IPS DF 19.7 (cell line): ENCODE measurements at places on chromosomes 16 and 17.

- no peak for DNase-seq
Measured at GRCh38 chr16:57407521-57408353, 3.2 kb downstream of the CCL17 start.

DNA sequence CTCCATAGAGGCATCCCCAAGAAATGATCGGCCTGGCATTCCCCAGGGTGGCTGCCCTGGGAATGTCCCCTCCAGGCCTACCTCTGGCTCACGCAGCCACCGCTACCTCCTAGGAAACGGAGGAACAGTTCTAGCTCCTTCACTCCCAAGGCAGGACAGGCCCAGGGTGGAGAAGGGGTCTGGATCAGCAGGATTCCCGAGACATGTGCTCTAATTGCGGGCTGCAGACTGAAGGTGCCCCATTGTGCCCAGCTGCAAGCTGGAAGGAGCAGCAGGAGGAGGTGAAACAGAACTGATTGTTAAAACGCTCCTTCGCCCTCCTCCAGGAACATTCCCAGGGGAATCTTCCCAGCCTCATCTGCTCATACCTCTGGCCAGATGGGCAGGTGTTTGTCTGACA lies 40.8 kb downstream of the SCNN1G start:
- no peak for DNase-seq

- no peak for DNase-seq
Measured at GRCh38 chr16:4327386-4328045, 11.6 kb downstream of the GLIS2 start.

DNA sequence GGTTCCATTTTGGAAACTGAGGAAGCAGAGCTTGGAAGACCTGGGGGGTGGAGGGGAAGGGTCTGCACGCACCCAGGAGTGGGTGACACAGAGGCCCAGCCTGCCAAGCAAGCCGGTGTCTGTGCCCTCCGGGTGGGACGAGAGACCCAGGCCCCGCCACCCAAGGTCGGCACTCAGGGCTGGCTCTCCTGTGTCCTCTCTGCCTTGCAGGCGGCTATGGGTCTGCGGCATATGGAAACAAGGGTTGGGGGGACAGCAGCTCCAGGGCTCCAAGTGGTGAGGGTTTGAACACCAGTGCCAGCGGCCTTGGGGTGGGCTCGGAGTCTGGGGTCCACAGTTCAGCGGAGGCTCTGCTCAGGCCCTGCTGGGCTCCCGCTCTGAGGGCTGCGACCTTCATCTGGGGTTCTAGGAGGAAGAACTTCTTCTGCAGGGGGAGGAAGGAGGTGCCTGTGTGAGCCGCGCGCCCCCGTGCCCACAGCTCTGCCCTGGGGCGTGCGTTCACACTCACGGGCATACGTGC lies 4.6 kb upstream of the CD7 start:
- DNase-seq: no peak

DNA sequence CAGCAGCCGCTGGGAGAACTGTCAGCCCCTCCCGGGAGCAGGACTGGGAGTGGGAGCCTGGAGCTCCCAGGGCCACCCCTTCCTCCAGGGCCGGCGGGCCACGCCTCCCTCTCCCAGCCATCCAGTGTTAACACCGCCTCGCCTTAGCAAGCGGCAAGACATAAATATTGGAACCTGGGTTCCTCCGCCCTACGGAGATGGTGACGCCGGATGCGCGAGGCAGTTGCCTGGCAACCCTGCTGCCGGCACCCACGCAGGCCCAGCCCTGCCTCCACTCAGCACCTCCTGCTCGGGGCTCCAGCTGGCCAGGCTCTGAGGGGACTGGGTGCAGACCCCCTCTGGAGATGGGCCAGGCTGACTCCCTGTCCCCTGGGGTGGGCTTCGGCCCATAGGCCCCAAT lies 27.4 kb upstream of the CACNA1H start:
- no peak for DNase-seq

GRCh38 chr17:49240619-49241018 lies 10.0 kb upstream of the PHOSPHO1 start:
- DNase-seq: no peak

DNA sequence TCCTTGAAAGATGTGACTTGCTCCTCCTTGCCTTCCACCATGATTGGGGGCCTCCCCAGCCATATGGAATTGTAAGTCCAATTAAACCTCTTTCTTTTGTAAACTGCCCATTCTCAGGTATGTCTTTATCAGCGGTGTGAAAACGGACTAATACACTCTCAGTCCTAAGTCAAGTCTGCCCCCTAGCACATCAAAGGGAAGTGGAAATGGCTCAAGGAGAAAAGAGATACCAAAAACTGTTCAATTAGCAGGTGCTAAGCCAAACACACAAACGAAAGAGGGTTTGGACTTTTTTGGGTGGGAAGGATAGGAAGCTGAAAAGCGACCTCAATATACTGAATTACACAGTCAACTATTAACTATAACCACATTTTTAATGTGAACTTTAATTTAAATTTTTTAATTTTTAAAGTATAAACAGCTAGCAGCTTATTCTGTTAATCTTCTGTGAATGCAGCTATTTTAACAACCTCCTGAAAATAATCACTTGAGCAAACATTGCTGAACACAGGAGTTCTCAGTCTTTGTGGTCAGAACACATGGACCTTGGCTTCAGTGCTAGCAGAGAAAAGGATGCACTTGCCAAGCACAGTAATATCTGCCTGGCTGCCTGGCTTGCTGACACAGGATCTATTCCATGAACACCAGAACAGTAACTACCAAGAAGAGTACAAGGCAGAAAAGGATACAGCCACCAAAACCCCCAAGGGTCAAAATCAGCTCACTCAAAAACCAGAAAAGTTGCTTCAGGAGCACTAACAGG lies 10.9 kb downstream of the ZNF18 start:
- no peak for DNase-seq

GRCh38 chr16:19315889-19316433 lies 30.4 kb downstream of the CLEC19A start:
- DNase-seq: no peak

DNA sequence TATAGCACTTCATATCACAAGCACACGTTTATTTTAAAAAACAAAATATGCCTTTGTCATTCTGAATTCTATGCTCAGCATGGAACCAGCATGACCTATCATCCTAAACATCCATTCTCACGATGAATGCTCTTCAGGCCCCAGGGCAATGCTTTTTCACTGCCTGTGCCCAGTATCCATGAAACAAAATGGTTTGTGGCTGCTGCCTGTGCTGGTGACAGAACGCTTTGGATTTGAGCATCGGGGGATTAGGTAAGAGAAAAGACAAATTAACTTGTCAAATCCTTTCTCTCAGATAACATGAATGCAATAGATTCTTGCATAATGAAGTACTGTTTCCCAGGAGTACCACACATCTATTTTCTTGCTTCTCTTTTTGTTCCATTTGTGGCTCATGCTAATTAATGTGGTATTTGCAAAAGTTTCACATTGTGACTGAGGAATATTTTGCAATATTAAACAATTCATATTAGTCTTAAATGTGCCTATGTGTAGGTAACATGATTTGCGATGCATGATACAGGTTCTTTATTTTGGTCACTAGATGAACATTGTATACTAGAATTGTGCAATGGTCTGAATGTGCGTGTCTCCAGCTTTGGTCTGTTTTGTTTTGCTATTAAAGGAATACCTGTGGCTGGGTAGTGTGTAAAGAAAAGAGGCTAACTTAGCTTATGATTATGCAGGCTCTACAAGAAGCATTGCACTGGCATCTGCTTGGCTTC lies 25.8 kb upstream of the SRSF1 start:
- no peak for DNase-seq

GRCh38 chr16:31471875-31472708 lies at the start of gene TGFB1I1:
TSS of gene TGFB1I1 (plus strand) at chr16:31472152. CDS start at chr16:31472189, 37 bp downstream.
- no peak for DNase-seq

- no peak for DNase-seq
Measured at GRCh38 chr16:55280587-55280986, 43.4 kb upstream of the IRX6 start.

DNA sequence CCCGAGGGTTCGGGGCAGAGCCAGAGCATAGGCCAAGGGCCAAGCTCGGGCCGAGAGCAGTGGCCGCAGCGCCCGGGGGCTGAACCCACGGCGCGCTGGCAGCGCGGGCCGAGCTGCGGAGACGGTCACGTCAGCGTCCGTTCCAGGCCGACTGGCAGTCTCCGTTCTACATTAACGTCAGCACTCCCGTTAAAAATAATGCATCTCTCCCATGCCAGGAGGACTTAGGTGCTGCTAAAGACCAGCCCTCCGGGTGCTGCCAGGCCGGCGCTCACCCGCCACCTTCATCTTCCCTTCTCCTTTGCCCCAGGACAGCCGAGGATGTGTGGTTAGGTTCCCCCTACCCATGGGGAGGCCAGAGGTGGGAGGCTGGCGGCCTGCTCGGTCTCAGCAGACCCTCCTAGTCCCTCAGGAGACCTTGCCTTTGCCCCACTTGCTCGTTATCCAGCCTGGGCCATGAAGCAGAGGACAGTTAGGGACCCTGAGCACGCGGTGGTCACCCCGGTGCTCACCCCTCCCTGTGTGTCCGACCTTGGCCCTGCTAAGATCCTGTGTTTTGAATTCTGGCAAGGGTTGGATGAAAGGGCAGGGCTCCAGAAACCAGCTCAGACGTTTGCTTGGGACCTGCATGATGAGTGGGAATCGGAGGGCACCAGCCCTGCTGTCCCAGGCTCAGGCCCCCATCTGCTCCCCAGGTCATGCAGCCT lies 572 bp downstream of the MPG start:
- no peak for DNase-seq

GRCh38 chr17:42436391-42436790 lies 13.3 kb upstream of the CAVIN1 start:
- DNase-seq: no peak

DNA sequence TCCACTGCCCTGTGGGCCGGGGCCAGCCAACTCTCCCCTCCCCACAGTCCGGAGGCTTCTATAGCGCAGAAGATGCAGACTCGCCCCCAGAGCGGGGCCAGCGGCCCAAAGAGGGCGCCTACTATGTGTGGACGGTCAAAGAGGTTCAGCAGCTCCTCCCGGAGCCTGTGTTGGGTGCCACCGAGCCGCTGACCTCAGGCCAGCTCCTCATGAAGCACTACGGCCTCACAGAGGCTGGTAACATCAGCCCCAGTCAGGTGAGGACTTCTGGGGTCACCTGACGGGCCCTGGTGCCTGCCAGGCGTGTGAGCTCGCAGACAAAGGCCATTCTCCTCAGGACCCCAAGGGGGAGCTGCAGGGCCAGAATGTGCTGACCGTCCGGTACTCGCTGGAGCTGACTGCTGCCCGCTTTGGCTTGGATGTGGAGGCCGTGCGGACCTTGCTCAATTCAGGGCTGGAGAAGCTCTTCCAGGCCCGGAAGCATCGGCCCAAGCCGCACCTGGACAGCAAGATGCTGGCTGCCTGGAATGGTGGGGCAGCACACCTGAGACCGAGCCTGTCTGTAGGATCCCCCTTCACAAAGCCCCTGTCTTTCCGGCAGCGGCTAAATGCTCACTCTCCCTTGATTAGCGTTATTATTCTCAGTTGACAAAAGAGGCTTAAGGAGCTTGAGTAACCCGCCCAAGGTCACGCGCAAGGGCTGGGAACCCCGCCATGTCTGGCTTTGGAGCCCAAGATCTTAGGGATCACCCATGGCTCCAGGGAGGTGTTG lies 3.9 kb downstream of the SPATA20 start:
- DNase-seq: peak; percentile 79

DNA sequence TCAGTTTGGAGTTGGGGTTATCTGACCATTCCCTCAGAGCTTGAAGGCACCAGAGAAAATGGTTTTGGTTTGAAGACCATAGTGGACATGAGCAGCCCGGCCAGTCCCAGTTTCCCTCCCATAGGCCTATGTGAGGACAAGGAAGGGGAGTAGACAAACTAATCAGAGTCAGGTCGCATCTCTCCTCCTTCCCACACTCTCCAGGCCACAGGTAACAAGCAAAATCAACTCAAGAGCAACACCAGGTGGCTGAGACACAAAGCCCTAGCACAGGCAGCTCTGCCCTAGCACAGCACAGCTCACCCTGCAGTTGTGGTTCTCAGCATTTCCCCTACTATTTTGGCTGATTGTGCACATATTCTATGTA lies 7.2 kb downstream of the SUPT4H1 start:
- DNase-seq: no peak

DNA sequence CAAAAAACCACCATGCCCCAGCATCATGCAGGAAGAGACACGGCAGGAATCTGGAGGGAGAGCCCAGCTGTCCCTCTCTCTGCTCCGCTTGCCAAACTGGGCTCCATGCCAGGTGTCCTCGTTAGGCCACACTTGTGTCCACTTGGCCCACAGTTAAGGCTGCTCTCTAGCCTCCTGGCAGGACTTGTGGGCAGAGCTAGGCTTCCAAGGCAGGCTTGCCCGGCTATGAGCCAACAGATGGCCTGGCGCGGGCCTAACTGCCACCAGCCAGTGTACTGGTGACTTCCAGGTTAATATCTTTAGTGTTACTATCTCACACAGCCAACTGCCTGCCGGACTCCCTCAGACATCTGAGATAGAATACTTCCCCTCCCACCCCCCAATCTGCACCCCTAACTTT lies 10.6 kb downstream of the ATP6V0D1 start:
- no peak for DNase-seq

GRCh38 chr16:70556063-70556462 lies 32.4 kb downstream of the SF3B3 start:
- DNase-seq: no peak

- DNase-seq: no peak
Measured at GRCh38 chr17:78957128-78957527, 22.6 kb downstream of the LGALS3BP start.

GRCh38 chr17:28133562-28133970 lies 91.1 kb downstream of the NLK start:
- DNase-seq: no peak

DNA sequence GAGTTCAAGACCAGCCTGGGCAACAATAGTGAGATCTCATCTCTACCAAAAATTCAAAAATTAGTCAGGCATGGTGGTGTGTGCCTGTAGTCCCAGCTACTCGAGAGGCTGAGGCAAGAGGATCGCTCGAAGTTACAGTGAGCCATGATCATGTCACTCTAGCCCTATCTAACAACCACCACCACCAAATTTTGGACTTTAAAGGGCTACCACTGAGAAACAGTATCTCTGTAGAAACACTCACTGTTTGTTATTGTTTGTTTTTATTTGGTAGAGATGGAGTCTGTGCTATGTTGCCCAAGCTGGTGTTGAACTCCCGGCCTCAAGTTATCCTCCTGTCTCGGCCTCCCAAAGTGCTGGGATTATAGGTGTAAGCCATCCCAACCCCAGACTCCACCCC lies 1.3 kb upstream of the UBALD2 start:
- DNase-seq: no peak

GRCh38 chr17:80839970-80840369 lies 151.7 kb upstream of the CHMP6 start:
- no peak for DNase-seq

GRCh38 chr16:4011225-4011939 lies 104.9 kb downstream of the ADCY9 start:
- DNase-seq: no peak

- DNase-seq: no peak
Measured at GRCh38 chr17:5680766-5681165, 96.5 kb upstream of the NLRP1 start.

GRCh38 chr17:45228763-45229539 lies 7.3 kb downstream of the FMNL1 start:
- DNase-seq: no peak
